Tongue (tissue), 3 donors: ENCODE measurements at places on chromosomes 7 and 10. TPM values are rescaled to one million over a fixed set of nuclear protein-coding genes. Genes with fewer than 3 reads are reported as not detected.

GRCh38 chr7:122136639-122137245 is 7.3 kb downstream of the AASS start:
- no peak for DNase-seq

- no peak for DNase-seq
Measured at GRCh38 chr10:101959346-101959916, 96.5 kb downstream of the ARMH3 start.

DNA sequence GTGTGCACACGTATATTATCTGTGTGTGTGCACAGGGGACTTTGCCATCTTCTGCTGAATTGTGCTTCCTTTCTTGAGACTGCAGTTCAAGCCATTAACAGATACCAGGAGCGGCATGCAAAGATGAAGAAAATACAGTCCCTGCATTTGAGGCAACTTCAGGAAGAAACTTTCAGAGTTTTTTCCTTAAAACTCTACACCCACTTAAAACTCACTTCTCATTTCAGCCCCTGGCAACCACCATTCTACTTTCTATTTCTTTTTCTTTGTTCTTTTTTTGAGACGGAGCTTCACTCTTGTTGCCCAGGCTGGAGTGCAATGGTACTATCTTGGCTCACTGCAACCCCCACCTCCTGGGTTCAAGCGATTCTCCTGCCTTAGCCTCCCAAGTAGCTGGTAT is 448.9 kb upstream of the ZMIZ1 start:
- no peak for DNase-seq

GRCh38 chr10:70785190-70785589 is at the start of gene TBATA:
TBATA (minus strand) TSS chr10:70785377; CDS start chr10:70783379, 1,998 bp downstream.
- no peak for DNase-seq

DNA sequence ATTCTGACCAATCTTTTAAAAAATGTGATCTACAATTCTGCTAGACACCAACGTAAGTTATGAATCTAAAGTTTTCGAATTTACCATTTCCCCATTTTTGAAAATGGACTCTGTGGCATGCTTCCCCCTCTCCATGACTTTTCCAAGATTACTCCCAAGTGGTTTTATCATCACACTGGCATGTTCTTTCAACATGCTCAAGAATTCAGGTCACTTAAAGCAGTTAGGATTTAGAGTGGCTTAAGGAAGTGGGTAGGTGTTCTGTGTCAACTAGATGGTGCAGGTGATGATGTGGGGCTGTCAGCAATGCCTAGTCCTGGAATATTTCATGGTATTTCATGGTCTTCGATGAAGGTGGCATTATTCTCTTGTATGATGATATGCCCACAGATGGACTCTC is 164.0 kb upstream of the ASAH2 start:
- DNase-seq, result no peak

ADCY1 gene
- 9.8 TPM for total RNA-seq
